ENCODE measurements at places on chromosomes 4 and X.

- no peak overlapping the region for H3K4me3 ChIP-seq
- no peak overlapping the region for H3K27ac ChIP-seq
- no peaks in the 10 kb centered on the region for H3K36me3 ChIP-seq
- H3K27me3 ChIP-seq = peaks cover 32% of the 10 kb centered on the region
- no peak for DNase-seq
Measured at GRCh38 chr4:73870768-73871167, 1.6 kb downstream of the CXCL1 start.

DNA sequence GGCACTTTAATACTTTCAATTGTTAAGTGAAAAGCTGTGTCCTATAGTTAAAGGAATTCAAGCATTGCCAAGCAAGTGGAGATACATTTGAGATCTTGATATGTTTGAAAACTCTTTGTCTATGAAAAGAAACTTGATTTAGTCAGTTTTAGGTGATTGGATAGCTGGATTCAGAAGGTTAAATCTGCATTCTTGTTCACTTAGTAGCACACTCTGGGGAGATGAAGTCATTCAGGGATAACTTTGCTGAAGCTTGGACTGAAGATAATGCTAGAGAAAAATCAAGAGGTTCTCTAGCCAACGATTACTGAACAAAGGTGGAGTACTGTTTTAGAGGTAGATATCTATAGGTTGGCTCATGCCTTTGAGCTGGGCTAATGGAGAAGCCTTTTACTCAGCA is 90.6 kb downstream of the DCAF8L2 start:
- no peak overlapping the region for H3K4me3 ChIP-seq
- H3K36me3 ChIP-seq = no peaks in the 10 kb centered on the region
- no peaks in the 10 kb centered on the region for H3K4me1 ChIP-seq
- H3K27me3 ChIP-seq = no peaks in the 10 kb centered on the region
- H3K27ac ChIP-seq = no peak overlapping the region

GRCh38 chr4:25807102-25807728 is 55.6 kb downstream of the SEL1L3 start:
- H3K27me3 ChIP-seq = no peaks in the 10 kb centered on the region
- H3K4me3 ChIP-seq = no peak overlapping the region
- H3K36me3 ChIP-seq = peaks cover 64% of the 10 kb centered on the region
- peaks cover under 1% of the 10 kb centered on the region for H3K4me1 ChIP-seq

- H3K4me3 ChIP-seq = no peak overlapping the region
- no peaks in the 10 kb centered on the region for H3K36me3 ChIP-seq
- H3K4me1 ChIP-seq = peaks cover 4% of the 10 kb centered on the region
- H3K27me3 ChIP-seq = no peaks in the 10 kb centered on the region
- no peak overlapping the region for H3K27ac ChIP-seq
Measured at GRCh38 chr4:169070071-169070894, 60.2 kb upstream of the CBR4 start.

DNA sequence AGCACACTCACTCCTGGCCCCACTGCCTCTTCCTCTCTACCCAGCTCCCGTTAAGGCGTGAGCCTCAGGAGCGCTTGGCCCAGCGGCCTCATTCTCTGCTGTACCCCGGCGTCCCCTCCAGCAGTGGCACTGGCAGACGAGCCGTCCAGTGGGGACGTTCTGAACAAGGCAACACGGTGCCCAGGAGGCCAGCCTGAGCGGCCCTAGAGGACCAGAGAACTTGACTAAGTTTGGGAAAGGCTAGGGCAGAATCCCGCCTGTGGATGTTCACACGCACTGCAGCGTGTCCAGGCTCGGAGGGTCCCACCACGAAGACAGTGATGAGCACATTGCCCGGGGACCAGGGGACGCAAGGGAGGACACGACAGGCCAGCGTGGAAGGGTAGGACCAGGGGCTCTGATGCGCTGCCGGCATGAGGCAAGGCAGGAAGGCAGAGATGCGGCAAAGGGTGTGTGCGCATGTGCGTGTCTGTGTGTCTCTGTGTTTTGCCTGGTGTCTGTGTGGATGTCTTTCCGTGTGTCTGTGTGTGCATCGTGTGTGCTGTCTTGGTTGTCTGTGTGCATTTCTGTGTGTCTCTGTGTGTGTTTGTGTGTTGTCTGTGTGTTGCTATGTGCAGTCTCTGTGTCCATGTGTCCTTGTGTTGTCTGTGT is 89.4 kb downstream of the ABLIM2 start:
- H3K4me3 ChIP-seq = no peak overlapping the region
- peaks cover 13% of the 10 kb centered on the region for H3K27me3 ChIP-seq
- no peak for DNase-seq
- no peak overlapping the region for H3K27ac ChIP-seq

DNA sequence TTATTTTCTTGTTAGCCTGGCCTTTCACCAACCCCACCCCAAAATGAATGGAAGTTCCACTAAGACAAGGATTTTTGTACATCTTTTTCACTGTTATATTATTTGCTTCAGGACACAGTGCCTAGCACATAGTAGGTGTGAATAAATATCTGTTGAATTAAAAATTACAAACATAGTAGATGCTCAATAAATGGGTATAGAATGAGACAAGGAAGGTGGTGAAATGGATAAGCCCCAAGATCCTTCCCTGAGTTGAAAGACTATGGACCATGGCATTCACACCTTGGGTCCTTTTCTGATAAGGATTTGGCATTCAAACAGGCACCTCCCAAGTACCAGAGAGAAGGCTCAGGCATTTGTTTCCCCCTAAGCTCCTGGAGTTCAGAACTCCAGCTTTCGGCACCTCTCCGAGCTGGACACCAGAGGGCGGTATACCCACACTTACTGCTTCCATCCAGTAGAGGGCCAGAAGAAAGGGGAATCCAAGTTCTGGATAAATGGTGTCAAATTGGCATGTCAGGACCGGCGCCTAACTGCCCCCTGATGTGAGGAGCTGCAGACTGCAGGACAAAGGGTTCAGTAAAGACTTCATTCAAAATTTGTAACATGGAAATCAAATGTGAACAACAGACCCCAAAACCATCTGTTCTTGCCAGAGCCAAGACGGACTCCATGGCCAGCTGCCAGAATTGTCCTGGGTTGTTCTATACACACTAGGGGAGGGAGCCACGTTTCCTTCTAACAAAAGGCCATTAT is 193.0 kb downstream of the GPC3 start:
- peaks cover 4% of the 10 kb centered on the region for H3K4me1 ChIP-seq
- no peaks in the 10 kb centered on the region for H3K36me3 ChIP-seq
- H3K27me3 ChIP-seq = no peaks in the 10 kb centered on the region
- no peak overlapping the region for H3K4me3 ChIP-seq
- peak; percentile 35 for DNase-seq
- no peak overlapping the region for H3K27ac ChIP-seq

DNA sequence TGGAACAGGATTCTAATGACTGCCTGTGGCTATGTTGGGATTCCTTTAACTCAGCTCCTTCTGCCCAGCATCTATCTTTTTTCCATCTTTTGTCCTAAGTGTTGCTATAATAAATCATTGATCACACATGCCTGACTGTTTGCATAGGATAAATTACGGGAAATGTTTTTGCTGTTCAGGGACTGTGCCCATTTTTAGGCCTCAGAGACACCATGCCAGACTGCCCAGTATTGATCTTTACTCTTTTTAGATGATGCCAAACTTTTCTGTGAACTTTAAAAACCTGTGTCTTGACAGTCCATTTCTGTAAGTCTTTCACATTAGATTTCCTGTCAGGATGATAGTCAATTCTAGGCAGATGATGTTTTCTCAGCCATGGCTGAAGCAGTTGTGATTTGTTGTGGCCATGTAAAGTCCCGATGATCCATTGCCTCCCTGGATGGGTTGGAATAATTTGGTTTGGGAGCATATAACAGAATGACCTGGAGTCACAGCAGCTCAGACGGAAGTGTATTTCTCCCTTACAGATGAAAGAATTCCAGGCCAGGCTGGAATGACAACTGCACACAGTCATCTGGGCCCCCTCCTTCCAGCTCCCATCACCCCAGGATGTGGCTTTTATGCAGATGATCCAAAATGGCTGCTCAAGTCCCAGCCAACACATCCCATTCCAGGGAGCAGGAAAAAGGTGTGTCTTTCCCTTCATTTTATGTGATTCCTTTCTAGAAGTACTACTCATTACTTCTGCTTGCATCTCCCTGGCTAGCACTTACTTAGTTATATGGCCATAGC is 3.4 kb downstream of the HTT-AS start:
- no peaks in the 10 kb centered on the region for H3K27me3 ChIP-seq
- H3K4me3 ChIP-seq = no peak overlapping the region
- peaks cover 36% of the 10 kb centered on the region for H3K36me3 ChIP-seq
- H3K4me1 ChIP-seq = peaks cover 7% of the 10 kb centered on the region

GRCh38 chrX:25002661-25003020 is 13.1 kb downstream of the ARX start:
- DNase-seq = no peak
- H3K4me1 ChIP-seq = peaks cover 21% of the 10 kb centered on the region
- H3K27me3 ChIP-seq = peaks cover 51% of the 10 kb centered on the region

DNA sequence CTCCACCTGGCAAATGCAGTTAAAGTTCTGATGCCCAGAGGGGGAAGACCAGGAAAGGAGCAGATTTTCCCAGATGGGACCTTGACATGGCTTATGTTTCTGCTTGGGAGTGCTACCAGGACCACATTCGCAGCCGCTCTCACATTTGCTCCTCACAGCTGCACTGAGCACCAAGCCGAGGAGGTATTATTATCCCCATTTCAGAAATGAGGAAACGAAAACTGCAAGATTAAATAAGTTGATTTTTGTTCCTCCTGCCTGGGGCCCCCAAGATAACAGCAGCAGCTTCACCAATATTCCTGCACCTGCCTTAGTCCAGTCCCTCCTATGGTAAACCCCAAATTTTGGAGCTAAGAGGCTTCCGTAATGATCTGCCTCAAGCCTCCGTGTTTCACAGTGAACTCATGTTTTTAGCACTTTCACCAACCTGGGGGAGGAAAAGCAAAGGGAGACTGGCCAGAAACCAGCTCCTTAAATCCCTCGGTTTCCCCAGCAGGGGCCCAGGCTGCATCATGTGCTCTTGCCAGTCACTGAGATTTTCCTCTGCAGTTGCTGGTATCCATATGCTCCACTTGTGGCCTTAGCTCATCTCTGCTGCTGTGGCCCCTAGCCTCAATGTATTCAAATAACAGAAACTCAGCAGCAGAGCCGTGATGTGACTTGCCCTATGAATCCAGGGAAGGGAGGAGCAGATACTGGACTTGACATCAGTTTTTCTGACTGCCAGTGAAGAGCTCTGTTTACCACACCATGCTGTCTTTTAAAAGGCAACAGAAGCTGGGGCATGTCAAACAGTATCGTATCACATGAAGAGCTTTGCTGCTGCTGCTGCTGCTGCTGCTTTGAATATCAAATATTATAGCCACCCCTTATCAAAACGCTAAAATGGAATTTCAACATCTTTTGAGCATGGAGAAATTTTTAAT is 95.5 kb upstream of the KLHL13 start:
- no peaks in the 10 kb centered on the region for H3K36me3 ChIP-seq
- no peaks in the 10 kb centered on the region for H3K27me3 ChIP-seq
- DNase-seq = no peak
- H3K27ac ChIP-seq = no peak overlapping the region
- H3K4me3 ChIP-seq = no peak overlapping the region

GRCh38 chr4:42626629-42627146 is 30.2 kb downstream of the ATP8A1 start:
- no peaks in the 10 kb centered on the region for H3K27me3 ChIP-seq
- peak overlapping the region; percentile 86 for H3K27ac ChIP-seq
- peaks cover 61% of the 10 kb centered on the region for H3K4me1 ChIP-seq
- H3K4me3 ChIP-seq = no peak overlapping the region

GRCh38 chr4:124640022-124640730 is 72.4 kb downstream of the ANKRD50 start:
- H3K27ac ChIP-seq = no peak overlapping the region
- no peak overlapping the region for H3K4me3 ChIP-seq
- H3K27me3 ChIP-seq = no peaks in the 10 kb centered on the region
- no peaks in the 10 kb centered on the region for H3K36me3 ChIP-seq

DNA sequence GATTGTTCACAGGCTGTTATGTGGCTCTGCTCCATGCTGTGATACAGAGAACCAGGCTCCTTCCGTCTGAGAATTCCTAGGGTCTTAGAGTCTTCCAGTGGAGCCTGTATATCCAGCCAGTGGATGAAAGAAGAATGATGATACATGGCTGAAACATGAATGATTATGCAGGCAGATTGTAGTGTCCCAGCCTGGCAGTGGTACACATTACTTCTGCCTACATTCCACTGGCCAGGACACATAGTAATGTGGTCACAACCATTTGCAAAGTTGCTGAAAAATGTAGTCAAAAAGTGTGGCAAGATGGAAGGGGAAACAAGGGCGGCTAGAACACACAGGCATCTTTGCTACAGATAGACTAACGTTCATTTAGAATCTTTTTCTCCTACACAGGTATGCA is 4.5 kb upstream of the GBA3 start:
- peaks cover 7% of the 10 kb centered on the region for H3K4me1 ChIP-seq
- no peak overlapping the region for H3K27ac ChIP-seq

- no peaks in the 10 kb centered on the region for H3K4me1 ChIP-seq
- H3K27ac ChIP-seq = no peak overlapping the region
- no peaks in the 10 kb centered on the region for H3K27me3 ChIP-seq
- no peak for DNase-seq
- peaks cover 16% of the 10 kb centered on the region for H3K36me3 ChIP-seq
Measured at GRCh38 chrX:404656-405055, 17.9 kb upstream of the PPP2R3B start.

DNA sequence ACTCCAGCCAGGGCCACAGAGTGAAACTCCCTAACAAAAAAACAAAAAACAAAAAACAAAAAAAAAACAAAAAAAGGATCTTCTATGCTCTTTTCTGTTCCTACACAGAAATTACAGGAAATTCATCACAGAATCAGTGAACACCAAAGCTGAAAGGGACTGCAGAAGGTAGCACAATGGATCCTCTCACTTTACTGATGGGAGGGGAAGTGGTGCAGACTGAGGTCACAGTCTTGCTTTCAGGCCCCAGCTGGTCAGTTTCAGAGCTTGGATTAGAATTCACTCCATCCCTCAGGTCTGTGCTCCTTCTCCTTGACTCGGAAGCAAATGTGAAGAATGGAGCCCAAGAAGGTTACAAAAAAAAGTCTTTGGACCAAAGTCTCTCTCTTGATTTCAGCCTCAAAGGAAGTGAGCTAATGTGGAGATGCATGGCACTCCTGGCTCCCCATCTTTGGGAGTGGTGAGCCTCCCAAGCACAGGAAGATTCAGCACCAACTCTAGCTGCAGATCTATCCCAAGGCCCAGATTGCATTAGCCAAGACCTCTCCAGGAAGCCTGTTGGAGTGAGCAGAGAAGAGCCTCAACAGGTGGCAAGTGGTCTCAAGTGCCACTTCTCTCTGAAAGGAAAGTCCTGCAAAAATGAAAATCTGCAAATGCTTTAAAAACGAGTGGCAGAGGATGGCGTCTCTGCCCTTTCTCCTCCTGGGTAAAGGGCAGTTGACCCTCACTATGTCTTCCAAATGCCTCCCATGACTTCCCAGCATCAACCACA is 176.0 kb downstream of the MAML3 start:
- no peaks in the 10 kb centered on the region for H3K27me3 ChIP-seq
- no peak overlapping the region for H3K4me3 ChIP-seq
- peaks cover 51% of the 10 kb centered on the region for H3K4me1 ChIP-seq
- peak overlapping the region; percentile 72 for H3K27ac ChIP-seq
- DNase-seq = no peak
- no peaks in the 10 kb centered on the region for H3K36me3 ChIP-seq

- no peak overlapping the region for H3K27ac ChIP-seq
- no peaks in the 10 kb centered on the region for H3K27me3 ChIP-seq
- H3K4me1 ChIP-seq = no peaks in the 10 kb centered on the region
- no peak for DNase-seq
- H3K36me3 ChIP-seq = no peaks in the 10 kb centered on the region
Measured at GRCh38 chr4:83917572-83917971, 381.7 kb downstream of the GPAT3 start.

GRCh38 chr4:77074981-77075855 is 571 bp downstream of the CCNI start:
- no peak overlapping the region for H3K4me3 ChIP-seq
- DNase-seq = peak; percentile 73
- H3K27me3 ChIP-seq = no peaks in the 10 kb centered on the region
- H3K4me1 ChIP-seq = peaks cover 35% of the 10 kb centered on the region
- peaks cover 29% of the 10 kb centered on the region for H3K36me3 ChIP-seq

- no peaks in the 10 kb centered on the region for H3K4me1 ChIP-seq
- no peak overlapping the region for H3K4me3 ChIP-seq
- H3K27ac ChIP-seq = no peak overlapping the region
- no peaks in the 10 kb centered on the region for H3K27me3 ChIP-seq
Measured at GRCh38 chrX:70219938-70220764, 14.3 kb upstream of the AWAT1 start.
